H1 (cell line): ENCODE measurements at places on chromosomes 7 and 10.

DNA sequence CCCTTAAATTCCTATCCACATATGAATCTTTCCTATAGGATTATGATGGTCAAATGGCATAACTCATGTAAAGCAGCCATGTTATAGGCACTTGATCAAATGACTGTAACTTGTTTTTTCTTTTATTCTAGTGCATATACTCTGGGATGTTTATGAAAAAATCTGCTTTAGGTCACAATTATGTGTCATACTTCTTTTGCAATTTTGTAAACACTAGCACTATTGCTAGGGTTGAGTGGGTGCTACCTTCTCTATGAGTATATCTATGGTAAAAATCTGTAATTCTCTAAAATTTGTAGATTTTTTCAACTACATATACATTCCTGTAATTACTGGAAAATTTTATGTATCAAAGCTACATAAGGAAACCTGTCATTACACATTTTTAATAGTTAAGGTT lies 50.0 kb downstream of the HGF start:
- H3K27ac ChIP-seq = no peak overlapping the region
- no peaks in the 10 kb centered on the region for H3K4me1 ChIP-seq
- no peaks in the 10 kb centered on the region for H3K27me3 ChIP-seq
- H3K36me3 ChIP-seq = no peaks in the 10 kb centered on the region

GRCh38 chr7:16698200-16698905 lies 52.4 kb downstream of the BZW2 start:
- DNase-seq = no peak
- no peaks in the 10 kb centered on the region for H3K4me1 ChIP-seq
- H3K27ac ChIP-seq = no peak overlapping the region
- H3K4me3 ChIP-seq = no peak overlapping the region
- H3K36me3 ChIP-seq = peaks cover 63% of the 10 kb centered on the region

GRCh38 chr10:31999070-31999660 lies 57.1 kb downstream of the KIF5B start:
- H3K27ac ChIP-seq = no peak overlapping the region
- no peak for DNase-seq
- H3K4me3 ChIP-seq = no peak overlapping the region
- H3K4me1 ChIP-seq = peaks cover 9% of the 10 kb centered on the region

- H3K36me3 ChIP-seq = no peaks in the 10 kb centered on the region
- H3K27ac ChIP-seq = no peak overlapping the region
- H3K4me3 ChIP-seq = no peak overlapping the region
- no peaks in the 10 kb centered on the region; the same call in none of the 2 replicates for H3K4me1 ChIP-seq
- H3K27me3 ChIP-seq = no peaks in the 10 kb centered on the region; the same call in 1 of the 2 replicates
These were observed 124.3 kb downstream of the NRCAM start for GRCh38 chr7:108331971-108332370.

DNA sequence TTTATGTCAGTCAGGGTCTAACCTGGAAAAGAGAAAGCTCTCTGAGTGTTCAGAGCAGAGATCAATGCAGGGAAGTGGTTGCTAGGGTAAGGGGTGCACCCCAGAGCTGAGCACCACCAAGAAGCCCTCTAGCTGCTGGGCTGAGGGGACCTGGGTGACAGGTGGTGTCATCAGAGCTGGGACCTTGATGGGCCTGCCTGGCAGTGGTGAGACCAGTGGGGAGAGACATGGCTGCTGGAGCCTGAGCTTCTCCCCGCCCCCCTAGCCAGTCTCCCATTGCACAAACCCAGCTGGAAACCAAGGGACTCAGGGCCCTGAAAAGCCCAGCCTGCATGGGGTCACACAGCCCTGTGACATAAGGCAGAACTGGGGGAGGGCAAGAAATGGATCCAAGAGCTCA lies 49.1 kb upstream of the OSBPL3 start:
- no peaks in the 10 kb centered on the region for H3K36me3 ChIP-seq
- H3K27me3 ChIP-seq = 0 out of 2 replicates have a peak, but pooled peaks cover 4% of the 10 kb centered on the region
- no peak overlapping the region for H3K27ac ChIP-seq
- no peaks in the 10 kb centered on the region; the same call in 1 of the 2 replicates for H3K4me1 ChIP-seq

DNA sequence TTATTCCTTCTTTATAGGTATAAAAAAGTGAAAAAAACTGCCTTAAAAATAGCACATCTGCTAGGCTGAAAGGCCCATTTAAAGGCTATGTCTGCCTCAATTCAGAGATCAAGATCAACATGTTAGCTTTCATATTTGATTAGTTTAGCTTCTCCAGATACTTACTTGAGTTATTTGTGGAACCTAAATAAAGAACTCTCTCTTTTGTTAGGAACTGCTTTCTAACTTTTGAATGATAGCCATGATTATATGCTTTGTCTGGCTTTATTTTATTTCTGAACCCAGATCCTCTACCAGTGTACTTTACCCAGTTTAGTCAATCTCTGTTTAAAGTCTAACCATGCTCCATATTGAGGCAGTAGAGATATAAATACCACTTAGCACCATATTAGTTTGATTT lies 515.5 kb upstream of the SEMA3D start:
- H3K27me3 ChIP-seq = no peaks in the 10 kb centered on the region
- no peak overlapping the region for H3K4me3 ChIP-seq
- H3K36me3 ChIP-seq = no peaks in the 10 kb centered on the region

DNA sequence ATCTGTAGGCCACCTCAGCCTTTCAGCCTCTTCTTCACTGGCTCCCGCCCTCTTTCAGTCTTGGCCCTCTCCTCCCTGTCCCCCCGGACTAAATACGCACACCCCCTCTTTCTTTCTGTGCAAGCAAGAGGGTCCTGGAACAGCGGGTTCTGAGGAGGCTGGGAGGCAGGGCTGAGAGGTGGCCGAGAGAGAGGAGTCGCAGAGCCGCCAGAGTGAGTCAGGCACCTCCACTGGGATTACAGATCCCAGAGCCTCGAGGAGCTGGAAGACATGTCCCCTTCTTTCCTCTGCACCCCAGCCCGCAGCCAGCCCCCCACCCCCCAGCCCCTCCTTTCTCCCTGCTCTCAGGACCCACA lies 182 bp downstream of the CCDC136 start:
- H3K27ac ChIP-seq = no peak overlapping the region
- no peaks in the 10 kb centered on the region for H3K27me3 ChIP-seq
- DNase-seq = no peak
- peaks cover 6% of the 10 kb centered on the region for H3K4me1 ChIP-seq
- peaks cover 4% of the 10 kb centered on the region; the same call in 1 of the 2 replicates for H3K36me3 ChIP-seq
